Uterus (tissue), 4 donors: ENCODE measurements at places on chromosomes 13 and 19.

GRCh38 chr13:22014469-22014868 lies 343.6 kb downstream of the FGF9 start:
- DNase-seq, result no peak

DNA sequence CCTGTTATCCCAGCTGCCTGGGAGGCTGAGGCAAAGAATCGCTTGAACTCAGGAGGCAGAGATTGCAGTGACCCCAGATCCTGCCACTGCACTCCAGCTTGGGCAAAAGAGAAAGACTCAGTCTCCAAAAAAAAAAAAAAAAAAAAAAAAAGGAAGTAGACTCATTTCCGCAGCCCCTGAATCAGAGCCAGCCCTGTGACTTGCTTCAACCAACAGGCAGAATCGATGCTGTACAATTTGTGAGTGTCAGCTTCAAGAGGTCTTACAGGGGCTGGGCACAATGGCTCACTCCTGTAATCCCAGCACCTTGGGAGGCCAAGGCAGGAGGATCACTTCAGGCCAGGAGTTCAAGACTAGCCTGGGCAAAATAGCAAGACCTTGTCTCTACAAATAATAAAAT lies 12.8 kb downstream of the ANKRD27 start:
- no peak for DNase-seq

DNA sequence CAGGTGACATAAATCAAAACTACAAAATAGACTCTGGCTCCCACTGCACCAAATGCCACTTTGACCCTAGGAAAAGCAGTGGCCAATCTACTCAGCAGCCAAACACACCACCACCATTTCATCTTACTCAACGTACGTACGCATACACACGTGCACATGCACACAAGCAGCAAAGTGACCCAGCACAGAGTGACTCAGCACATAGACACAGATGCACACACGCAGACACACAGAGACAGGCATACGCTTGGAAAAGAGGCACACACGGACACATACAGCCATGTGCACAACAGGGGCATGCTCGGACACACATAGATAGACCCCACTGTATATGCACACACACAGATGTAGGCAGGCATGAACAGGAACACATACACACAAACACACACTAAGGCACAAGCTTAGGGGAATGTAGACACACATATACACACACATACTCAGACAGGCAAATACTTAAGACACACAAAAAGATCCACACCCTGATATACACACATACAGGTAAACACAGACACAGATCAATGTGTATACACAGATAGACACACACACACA lies 37.3 kb downstream of the PEPD start:
- no peak for DNase-seq

GRCh38 chr19:279656-280055 lies 11.5 kb downstream of the PLPP2 start:
- DNase-seq, result no peak

DNA sequence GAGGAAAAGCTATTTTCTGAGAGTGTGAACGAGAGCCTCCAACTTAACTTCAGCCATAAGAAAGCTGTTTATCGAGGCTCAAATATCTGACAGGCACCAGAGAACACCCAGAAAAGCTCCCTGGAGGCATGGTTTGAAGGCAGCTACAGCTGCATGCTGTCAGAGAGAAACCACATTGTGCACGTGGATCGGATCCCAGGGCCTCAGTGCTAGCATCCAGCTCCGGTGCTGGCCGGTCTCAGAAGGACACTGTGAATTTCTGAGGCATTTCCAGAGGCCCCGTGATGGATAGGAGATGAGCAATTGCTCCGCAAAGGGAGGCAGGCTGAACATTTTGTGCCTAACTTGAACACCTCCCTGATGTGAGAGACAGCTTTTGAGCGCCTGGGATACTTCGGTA lies 315.7 kb downstream of the FGF9 start:
- peak; percentile 76 for DNase-seq

GRCh38 chr13:40502236-40502635 lies 164.2 kb downstream of the FOXO1 start:
- DNase-seq, result no peak

- DNase-seq, result no peak
These were observed 11.8 kb downstream of the VSTM2B start for GRCh38 chr19:29537601-29538000.

DNA sequence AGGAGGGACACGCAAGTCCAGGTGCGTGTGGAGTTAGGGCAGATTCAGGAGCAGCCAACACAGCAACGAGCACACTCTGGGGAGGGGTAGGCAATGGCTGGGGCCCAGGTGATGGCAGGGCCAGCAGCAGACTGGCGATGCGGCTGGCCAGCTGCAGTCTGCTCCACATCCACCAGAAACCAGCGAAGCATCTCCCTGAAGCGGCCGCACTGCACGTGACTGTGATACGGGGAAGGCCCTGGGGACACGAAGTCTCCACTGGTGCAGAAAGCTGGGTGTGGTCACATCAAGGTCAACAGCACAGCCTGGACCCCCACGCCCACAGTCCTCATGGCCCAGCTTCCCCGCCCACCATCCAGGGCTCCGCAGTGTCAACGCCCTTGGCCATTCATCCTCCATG lies 21.3 kb upstream of the EPHX3 start:
- DNase-seq, result peak; percentile 42

GRCh38 chr19:38617283-38617763 lies 430 bp downstream of the MAP4K1 start:
- DNase-seq, result no peak

- no peak for DNase-seq
These were observed 20.2 kb downstream of the POLR1D start for GRCh38 chr13:27641711-27642502.

DNA sequence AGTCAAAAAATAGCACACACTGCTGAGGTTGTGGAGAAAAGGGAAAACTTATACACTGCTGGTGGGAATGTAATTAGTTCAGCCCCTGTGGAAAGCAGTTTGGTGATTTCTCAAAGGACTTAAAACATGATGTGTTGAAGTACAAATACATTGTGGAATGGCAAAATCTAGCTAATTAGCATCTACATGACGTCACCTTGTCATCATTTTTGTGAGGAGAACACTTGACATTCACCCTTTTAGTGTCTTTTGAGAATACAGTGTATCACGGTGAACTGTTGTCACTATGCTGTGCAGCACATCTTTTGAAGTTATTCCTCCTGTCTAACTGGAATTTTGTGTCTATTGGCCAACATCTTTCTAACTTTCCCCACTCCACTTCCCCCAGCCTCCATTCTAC lies 5.6 kb downstream of the OR7A10 start:
- no peak for DNase-seq

- DNase-seq, result no peak
These were observed 2293.3 kb downstream of the PCDH9 start for GRCh38 chr13:64936879-64937278.

- no peak for DNase-seq
These were observed 46.6 kb upstream of the UBAC2 start for GRCh38 chr13:99154064-99154463.

DNA sequence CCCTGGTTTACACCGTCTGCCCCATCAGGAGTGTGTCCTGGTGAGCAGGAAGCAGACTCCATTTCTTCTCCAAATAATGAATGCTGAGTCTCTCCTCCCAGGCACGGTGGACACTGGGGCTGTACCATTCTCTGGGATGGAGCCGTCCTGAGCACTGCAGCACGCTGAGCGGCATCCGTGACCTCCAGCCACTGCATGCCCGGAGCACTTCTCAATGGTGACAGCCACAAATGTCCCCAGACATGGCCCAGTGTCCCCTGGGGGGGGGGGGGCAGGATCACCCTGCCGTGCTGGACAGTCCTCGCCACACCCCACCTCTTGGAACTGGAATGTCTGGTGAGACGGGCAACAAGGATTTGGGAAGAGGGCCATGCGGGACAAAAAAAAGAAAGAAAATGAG lies 37.4 kb downstream of the GNG7 start:
- no peak for DNase-seq

DNA sequence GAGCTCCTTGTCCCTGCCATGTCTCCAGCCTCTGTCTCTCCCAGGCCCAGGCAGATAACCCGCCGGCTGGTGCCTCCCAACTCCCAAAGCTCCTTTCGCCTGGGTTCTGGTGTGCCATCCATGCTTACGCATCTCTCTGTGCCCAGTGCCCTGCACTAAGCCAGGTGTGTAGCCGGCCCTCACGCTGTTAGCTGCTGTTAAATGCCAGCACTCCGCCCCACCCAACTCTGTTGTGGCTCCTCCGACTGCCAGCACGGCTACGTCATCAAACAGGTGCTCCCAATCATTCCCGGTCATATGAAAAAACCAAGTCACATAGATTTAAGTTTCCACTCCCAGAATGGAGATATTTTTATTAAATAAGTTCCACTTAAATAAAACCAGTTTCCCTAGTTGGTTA lies 7.0 kb upstream of the HSPH1 start:
- no peak for DNase-seq

DNA sequence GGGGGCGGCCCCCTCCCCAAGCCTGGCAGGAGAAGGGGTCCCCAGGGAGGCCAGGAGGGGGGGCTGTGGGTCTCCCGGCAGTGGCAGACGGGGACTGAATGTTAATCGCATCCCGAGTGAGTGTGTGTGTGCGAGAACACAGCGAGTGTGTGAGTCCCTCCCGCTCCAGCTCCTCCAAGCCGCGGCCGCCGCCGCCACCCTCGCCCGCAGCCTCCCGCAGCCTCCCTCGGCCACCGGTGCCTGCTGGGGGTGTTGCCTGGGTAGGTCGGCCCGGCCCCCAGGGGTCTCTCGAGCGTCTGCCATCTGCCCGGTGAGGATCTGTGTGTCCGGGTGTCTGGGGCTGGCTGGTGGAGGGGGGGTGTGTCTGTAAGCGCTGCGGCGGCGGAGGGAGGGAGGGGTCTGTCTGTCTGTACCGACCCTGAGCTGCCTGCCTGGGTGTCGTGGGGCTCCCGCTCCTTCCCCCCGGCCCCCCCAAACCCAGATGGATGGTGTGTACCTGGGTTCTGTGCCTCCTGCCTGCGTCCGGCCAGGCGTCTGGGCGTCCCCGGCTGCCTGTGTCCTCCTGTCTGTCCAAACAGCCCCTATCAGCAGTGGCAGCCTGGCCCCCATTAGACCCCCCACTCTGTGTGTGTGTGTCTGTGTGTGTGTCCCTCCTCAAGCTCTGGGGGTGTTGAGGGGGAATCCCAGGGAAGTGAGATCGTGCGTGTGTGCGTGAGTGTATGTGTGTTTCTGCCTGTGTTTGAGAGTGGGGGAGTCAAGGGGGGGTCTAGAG lies at the start of gene GRIN2D:
GRIN2D (plus strand) TSS at position 110 of the 772 bp plus-strand sequence. CDS start 4,725 bp downstream, outside the sequence.
- DNase-seq, result no peak

GRCh38 chr13:114099191-114099590 lies 33.2 kb downstream of the RASA3 start:
- peak; percentile 77 for DNase-seq

GRCh38 chr13:112486386-112487126 lies 101.4 kb downstream of the TUBGCP3 start:
- DNase-seq, result no peak

DNA sequence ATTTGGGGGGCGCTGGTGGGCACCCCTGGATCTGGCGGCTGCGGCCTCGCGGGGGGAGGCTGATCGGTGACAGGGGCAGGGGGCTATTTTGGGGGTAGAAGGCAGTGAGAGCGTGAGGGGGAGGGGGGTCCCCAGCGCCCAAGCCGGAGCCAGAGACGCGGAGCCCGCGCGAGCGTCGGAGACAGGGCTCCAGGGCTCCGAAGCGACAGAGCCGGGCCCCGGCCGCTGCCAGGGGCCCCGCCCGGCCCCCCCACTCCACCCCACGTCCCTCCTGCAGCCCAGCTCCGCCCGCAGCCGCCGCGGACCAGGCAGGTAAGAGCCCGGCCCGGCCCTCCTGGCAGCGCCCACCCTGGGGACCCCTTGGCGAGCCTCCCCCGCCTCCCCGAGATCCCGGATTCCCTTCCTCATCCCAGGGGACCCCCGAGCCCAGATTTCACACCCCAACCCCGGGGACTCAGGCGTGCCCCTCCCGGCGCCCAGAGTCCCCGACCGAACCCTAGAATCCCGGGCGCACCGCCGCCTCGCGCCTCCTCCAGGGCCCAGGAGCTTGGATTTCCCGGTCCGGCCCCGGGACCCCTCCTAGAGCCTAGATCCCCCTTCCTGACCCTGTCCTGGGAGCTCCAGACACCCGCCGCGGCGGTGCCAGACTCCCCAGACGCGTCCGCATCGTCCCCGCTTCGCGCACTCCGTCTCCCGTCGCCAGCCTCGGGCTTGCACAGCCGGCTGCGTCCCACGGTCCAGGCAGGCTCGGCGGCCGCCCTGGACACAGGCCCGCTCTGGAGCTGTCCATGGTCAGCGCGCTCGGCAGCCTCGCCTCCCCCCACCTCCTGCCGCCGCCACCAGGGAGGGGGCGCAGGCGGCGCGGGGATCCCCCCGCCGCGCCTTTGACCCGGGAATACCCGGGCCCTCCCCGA lies at the start of gene PPFIA3:
PPFIA3 (plus strand) TSS at position 134 of the 914 bp plus-strand sequence. CDS start 8,330 bp downstream, outside the sequence.
- DNase-seq, result no peak

DNA sequence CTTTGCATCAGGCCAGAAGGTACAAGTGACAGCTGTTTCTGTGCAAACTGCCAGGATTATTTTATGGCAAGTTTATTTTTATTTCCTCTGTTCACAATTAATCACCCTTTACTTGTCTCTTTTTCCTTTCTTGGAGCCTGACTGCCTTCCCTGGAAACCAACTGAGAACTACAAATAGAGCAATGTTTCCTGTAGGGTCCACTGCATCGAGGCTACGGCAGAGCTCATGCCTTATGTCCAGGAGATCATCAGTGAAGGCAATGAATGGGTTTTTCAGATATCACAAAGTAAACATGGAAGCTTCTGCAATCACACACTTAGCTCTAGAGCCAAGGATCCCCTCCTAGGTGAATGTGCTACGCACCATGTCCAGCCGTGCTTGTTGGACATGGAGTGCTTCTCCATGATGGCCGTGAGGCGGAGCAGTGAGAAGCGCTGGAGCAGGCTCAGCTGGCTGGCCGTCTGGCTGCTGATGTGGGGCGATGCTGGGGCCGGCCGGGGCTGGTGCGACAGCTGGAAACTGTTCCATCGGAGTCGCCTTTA lies 110.9 kb downstream of the KL start:
- no peak for DNase-seq

- DNase-seq, result no peak
These were observed 4.2 kb downstream of the APOE start for GRCh38 chr19:44909775-44910174.

DNA sequence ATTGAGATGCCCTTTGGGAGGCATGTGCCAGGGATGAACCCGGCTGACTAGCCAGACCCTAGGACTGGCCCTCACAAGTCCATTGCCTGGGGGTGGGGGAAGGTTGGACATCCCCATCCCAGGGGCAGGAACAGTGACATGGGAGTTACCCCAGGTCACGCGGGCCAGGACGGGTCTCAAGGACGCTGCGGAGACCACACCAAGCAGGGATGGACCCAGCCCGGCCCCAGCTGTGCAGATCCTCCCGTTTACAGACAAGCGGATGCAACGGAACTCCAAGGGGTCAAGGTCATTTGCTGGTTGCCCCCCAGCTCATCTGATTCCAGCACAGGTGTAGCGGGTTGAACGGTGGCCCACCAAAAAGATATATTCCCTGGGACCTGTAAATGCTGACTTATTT lies 20.0 kb downstream of the F2RL3 start:
- DNase-seq, result no peak

DNA sequence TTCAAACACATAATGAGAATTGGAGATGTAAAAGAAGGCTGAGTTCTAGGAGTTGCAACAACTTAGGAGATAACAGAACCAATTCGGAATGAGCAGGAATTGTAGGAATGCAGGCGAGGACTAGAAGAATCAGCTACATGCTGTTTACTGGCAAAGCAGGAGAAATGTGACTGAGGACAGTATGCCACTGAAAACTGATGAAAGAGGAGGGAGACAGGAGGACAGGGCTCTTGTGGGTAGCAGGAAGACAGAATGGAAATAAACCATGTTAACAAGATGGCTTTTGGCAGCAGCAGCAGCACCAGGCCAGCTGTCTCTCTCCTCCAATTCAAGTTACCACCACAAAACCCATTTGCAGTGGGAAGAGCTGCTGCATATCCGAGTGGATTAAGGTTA lies 91.0 kb upstream of the SLC15A1 start:
- no peak for DNase-seq
